Muscle of leg (tissue), 16 donors: ENCODE measurements at places on chromosomes 7 and 10. TPM values are rescaled to one million over a fixed set of nuclear protein-coding genes. Genes with fewer than 3 reads are reported as not detected.

Gene ALOX5
- total RNA-seq, result 0.58 TPM

Gene APBB1IP
- 1.6 TPM for total RNA-seq

Gene H2BK1
- not detected for total RNA-seq

DNA sequence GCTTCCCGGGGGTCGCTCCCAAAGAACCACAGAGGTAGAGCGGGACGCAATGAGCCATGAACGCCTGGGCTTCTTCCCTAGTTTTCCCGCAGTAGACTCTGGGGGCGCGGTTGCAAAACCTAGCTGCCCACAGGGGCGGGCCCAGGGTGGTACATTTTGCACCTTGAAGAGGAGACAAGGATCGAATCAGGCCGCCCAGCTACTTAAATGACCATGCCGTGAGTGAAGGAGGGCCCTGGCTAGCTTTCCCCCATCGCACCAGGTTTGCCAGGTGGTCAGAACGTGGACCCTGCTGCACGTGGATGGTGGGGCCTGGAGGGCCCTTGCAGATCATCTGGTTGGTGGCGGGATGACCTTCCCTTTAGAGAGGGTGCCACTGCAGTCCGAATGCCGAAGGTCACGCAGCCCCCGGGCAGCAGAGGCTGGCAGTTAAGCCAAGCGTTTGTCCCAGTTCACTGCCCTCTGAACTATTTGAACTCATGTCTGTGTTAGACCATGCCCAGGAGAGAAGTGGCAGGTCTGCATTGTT, 604 bp upstream of the SHTN1 start:
- DNase-seq, result peak; percentile 15

- DNase-seq, result peak; percentile 18
Observed at GRCh38 chr10:113221756-113222168, 271.7 kb downstream of the TCF7L2 start.

- no peak for DNase-seq
Observed at GRCh38 chr7:46707973-46708372, 786.9 kb upstream of the IGFBP3 start.

- DNase-seq, result no peak
Observed at GRCh38 chr7:32275216-32276009, 205.2 kb upstream of the PDE1C start.
